ENCODE measurements at places on chromosomes 5 and 9.
A peak's percentile ranks its signal among the peaks of the same experiment; 100 is the strongest.

GRCh38 chr9:125991886-125992529 is 244.8 kb downstream of the PBX3 start:
- no peak for DNase-seq

DNA sequence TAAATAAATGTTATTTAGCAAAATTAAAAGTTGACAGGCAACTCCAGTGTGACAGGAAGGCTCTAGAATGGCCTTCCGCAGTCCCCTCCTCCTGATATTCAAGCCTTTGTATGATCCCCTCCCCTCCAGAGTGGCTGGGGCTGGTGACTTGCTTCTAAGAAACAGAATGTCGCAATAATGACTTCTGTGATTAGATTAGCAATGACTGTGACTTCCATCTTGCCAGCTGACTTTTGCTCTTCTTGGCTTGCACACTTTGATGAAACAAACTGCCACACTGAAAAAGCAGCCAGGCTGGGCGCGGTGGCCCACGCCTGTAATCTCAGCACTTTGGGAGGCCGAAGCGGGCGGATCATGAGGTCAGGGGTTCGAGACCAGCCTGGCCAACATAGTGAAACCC is 106.5 kb upstream of the LARP1 start:
- peak; percentile 24 for DNase-seq

DNA sequence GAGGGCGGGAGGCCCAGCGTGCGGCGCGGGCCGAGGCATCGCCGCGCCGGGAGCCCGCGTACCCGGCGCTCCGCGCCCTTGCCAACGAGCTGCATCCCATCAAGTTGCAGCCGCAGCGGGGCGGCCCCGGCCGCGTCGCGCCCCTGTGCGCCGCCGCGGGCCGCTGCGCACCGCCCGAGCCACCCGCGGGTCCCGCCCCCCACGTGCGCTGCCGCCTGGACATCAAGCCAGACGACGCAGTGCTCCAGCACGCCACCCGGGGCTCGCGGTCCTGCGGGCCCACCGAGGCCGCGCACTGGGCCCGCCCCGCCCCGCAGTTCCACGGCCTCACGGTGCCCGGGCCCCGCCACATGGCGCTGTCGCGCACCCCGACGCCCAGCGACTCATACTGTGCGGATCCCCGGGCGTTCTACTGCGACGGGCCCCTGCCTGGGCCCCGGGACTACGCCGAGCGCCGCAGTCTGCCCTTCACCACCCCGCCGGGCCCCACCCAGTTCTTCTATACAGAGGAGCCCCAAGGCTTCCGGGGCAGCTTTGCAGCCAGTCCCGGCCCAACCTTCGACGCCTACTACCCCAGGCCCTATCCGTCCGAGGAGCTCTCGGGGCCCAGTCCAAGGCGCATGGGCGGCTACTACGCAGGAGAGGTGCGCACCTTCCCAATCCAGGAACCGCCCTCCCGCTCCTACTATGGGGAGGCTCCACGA is 2.6 kb downstream of the AJM1 start:
- DNase-seq: no peak

DNA sequence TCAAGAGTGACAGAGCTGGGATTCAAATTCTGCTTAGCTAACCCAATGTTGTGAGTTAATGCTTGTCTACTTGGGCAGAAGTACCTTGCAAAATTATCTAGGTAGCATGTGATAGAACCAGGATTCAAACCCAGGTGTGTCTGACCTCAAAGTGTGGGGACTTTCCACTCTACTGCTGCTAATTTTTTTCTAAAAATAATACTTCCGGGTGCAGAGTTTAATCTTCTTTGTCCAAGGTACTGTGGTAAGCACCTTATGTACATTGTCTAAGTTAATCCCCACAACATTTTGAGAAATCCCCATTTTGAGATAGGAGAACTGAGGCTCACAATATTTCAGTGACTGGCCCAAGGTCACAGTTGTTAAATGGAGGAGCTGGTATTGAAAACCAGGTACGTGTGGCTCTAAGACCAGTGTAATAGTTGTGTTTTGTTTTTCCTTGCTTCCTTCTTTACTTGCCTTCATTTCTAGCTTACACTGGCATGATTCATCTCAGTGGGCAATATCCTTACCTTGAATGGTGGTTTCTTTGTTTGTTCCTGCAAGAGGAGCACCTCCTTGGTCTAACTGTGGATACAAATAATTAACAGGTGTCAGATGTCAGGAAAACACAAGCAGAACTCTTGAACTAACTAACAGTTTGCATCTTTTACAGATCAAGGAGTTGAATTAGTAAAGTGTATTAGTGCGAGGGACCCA is 7.5 kb downstream of the ALDOB start:
- no peak for DNase-seq

- no peak for DNase-seq
These were observed 195.7 kb downstream of the NR3C1 start for GRCh38 chr5:143207563-143208364.

- no peak for DNase-seq
These were observed 145.6 kb downstream of the HSD17B3 start for GRCh38 chr9:96156171-96156974.

DNA sequence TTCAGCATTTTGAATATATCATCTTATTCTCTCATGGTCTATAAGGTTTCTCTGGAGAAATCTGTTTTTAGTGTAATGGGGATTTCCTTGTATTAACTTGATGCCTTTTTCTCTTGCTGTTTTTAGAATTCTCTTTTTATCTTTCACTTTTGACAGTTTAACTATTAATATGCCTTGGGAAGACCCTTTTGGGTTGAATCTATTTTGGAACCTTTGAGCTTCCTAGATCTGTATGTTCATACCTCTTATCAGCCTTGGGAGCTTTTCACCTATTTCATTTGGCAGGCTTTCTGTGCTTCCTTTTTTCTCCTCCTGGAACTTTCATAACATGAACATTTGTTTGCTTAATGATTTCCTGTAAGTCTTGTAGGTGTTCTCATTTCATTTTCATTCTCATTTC is 22.2 kb downstream of the RCL1 start:
- no peak for DNase-seq

- no peak for DNase-seq
These were observed 125.8 kb downstream of the BOD1 start for GRCh38 chr5:173490681-173491080.
